ENCODE measurements at places on chromosomes 6 and 20. TPM values are rescaled to one million over a fixed set of nuclear protein-coding genes. Genes with fewer than 3 reads are reported as not detected.

- no peak overlapping the region for H3K27ac ChIP-seq
- no peaks in the 10 kb centered on the region for H3K4me1 ChIP-seq
- no peak for DNase-seq
- H3K27me3 ChIP-seq: no peaks in the 10 kb centered on the region
Observed at GRCh38 chr6:73369157-73369556, 540 bp downstream of the OOEP start.

DNA sequence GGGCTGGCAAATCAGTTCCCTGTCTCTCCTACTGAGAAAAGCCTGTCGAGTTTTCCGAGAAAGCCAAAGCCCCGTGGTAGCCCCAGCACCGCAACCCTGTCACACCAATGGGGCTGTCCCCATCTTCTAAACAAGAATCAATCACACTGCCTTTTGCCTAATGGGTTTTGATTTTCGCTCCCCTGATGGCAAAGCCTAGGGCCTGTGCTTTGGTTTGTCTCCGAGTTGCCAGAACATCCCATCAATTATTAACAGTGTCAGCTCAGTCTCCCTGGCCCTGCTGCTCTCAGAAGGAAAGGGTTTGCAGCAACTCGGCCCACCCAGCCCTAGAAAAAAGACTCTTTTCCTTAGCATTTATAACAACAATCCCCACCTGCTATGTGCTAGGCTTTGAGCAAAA, 4.2 kb downstream of the KCNB1 start:
- H3K36me3 ChIP-seq: no peaks in the 10 kb centered on the region
- DNase-seq: no peak
- H3K27me3 ChIP-seq: no peaks in the 10 kb centered on the region
- H3K4me1 ChIP-seq: no peaks in the 10 kb centered on the region
- no peak overlapping the region for H3K27ac ChIP-seq

DNA sequence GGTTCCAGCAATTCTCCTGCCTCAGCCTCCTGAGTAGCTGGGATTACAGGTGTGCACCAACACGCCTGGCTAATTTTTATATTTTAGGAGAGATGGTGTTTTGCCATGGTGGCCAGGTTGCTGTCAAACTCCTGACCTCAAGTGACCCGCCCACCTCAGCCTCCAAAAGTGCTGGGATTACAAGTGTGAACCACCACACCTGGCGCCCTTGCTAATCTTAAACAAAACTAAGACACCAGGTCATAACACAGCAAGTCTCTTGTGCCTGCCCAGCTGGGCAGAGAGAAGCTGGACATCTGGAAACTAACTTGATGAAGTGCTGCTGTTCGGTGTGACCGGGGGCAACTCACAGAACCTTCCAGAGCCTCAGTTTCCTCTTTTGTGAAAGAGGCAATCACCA, 68.0 kb downstream of the PPP1R3G start:
- no peaks in the 10 kb centered on the region for H3K36me3 ChIP-seq
- no peak for DNase-seq
- H3K4me1 ChIP-seq: no peaks in the 10 kb centered on the region

- H3K27ac ChIP-seq: no peak overlapping the region
- H3K36me3 ChIP-seq: no peaks in the 10 kb centered on the region
- DNase-seq: no peak
- H3K4me1 ChIP-seq: no peaks in the 10 kb centered on the region
Observed at GRCh38 chr20:37907677-37908401, 4.9 kb downstream of the VSTM2L start.

GRCh38 chr6:16257999-16258708, 19.8 kb downstream of the GMPR start:
- DNase-seq: no peak
- H3K4me1 ChIP-seq: peaks cover 4% of the 10 kb centered on the region
- no peaks in the 10 kb centered on the region for H3K27me3 ChIP-seq

- no peak overlapping the region for H3K27ac ChIP-seq
- no peak overlapping the region for H3K4me3 ChIP-seq
- H3K4me1 ChIP-seq: no peaks in the 10 kb centered on the region
- H3K27me3 ChIP-seq: no peaks in the 10 kb centered on the region
- DNase-seq: no peak
Observed at GRCh38 chr6:153942361-153942760, 96.7 kb upstream of the OPRM1 start.

DNA sequence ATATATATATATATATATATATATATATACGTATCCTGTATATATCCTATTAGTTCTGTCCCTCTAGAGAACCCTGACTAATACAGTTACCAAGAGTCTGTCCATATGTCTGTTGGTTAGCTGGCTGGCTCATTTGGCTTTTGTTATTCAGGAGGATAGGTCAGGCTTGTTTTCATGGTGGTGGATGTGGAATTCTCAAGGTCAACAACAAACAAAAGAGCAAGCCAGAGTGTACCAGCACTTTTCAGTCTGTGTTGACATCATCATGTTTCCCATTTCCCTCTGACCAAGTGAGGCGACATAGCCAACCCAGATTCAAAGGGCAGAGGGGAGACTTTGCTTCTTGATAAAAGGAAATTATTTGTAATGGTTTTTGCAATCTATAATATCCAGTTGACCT, 88.5 kb upstream of the PTCHD4 start:
- H3K27ac ChIP-seq: no peak overlapping the region
- no peaks in the 10 kb centered on the region for H3K36me3 ChIP-seq
- no peak overlapping the region for H3K4me3 ChIP-seq
- DNase-seq: no peak

Gene MAP1LC3A
- 46.1 TPM for total RNA-seq

Gene PPP1R16B
- 17.6 TPM for total RNA-seq
